T-helper 2 cell (primary cell): ENCODE measurements at places on chromosomes 5 and 9.

DNA sequence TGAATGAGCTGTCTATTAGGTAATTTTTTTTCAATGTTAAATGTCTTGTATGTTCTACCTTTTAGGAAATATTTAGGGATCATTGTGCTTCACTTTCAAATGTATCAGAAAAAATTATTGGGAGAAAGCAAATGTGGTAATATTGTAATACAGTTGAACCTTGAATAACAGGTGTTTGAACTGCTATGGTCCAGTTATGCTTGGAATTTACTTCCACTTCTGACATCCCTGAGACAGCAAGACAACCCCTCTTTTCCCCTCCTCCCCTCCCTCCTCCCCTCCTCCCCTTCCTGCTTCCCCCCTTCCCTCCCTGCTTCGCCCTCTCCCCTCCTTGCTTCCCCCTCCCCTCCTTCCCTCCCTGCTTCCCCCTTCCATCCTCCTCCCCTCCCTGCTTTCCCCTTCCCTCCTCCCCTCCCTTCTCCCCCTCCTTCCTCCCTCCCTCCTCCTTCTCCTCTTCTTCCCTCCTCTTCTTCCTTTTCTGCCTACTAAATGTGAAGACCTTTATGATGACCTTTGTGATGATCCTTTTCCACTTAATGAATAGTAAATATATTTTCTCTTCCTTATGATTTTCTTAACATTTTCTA, 146.6 kb downstream of the FGF1 start:
- DNase-seq = no peak

DNA sequence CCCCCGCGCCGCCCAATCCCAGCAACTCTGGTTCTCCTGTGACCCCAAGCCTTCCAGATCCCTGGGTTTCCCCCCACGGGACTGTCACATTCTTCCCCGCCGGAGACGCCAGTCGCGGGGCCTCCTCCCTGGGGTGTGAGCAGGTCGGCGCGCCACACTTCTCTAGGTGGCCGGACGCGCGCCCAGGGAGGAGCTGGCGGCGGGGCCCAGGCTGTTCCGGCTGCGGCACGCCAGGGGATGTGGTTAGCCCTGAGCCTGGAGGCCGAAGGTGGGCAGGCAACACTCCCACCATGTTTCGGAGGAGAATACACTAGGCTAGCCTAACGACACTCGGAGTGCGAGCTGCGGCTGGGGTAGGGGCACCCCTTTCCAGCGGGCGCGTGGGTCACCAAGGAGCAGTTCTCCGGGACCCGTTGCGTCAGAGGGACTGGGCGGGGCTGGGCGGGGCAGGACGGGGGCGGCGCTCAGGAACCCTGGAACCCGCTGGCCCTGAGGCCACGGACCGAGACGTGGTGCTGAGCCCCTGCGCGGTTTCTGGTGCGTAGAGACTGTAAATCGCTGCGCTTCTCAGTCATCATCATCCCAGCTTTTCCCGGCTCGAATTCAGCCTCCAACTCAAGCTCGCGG, at the start of gene SLC27A6:
SLC27A6 (plus strand) TSS at position 478 of the 627 bp plus-strand sequence. CDS start 650 bp downstream, outside the sequence.
- DNase-seq = no peak

DNA sequence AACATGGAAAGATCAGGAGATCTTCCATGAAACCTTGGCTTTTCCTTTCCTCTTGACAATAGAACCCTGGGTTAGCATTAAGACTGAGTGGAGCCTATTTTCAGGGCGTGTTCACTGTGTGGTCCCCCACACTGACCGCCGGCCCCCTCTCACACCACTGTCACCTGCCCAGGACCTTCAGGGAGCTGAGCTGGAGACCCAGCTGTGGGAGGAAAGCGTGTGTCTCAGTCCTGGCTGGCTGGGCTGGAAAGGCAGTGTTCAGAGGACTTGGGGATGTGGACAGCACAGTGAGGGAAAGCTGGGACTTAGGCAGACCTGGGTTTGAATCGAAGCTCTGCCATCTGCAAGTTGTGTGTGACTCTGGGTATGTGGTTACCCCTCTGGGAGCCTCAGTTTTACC, 268.1 kb downstream of the NSG2 start:
- DNase-seq = no peak

GRCh38 chr5:143403334-143403592, 223 bp downstream of the NR3C1 start:
- DNase-seq = no peak
